ENCODE measurements at places on chromosomes 3 and 15.

GRCh38 chr3:11370191-11370590, 98.0 kb downstream of the ATG7 start:
- DNase-seq: no peak

DNA sequence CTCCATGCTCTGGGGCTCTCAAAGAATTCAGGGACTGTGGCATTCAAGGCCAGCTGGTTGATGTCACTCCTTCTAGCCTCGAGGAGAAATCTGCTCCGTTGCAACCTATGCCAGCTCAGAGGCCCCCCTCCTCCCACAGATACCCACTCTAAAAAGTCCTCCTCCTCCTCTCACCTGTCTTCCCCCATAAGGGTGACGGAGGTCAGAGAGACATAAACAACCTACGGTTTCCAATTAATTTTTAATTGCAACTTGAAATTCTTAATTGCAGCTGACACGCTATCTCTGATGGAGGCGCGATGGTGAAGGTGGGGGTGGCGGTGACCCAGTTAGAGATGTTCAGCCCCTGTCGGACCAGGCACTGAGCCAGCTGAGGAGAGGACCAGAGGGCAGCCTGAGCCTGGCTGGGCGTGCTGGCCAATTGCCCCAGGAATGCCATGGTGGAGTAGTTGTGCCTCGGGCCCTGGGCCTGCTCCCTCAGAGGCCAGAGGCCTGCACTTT, 43.2 kb upstream of the INSYN1 start:
- no peak for DNase-seq

GRCh38 chr3:154304936-154305335, 19.4 kb downstream of the DHX36 start:
- DNase-seq: no peak

DNA sequence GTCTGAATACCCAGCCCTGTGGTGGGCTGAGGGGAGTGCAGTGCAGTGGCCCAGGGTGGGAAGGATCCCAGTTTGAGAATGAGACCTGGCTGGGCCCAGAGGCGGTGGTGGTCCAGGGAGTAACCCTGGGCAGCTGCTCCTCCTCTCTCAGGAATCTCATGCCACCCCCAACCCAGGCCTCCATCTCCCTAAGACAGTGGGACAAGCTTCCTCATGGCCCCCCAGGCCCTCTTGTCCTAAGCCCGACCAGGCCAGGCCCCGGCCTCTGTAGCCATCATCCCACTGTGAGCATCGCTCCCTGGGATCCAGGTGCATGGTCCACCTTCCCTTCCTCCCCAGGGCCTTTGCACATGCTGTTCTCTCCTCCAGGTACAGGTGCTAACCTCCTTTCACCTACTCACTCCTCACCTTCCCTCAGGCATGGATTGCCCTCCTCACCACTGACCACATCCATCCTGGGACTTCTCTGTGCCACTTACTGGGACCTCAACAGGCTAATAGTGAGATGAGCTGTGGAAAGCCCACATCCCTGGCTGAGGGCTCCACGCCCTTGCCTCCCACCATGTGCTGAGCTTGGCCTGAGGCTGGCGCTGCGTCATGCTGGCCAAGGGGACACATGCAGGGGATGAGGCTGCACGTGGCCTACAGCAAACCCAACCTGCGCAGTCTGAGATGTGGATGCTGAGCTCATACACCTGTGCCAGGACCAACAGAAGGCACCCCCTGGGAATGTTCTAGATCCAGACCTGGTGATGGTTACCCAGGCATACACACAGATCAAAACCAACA, 9.9 kb downstream of the CHDH start:
- no peak for DNase-seq

DNA sequence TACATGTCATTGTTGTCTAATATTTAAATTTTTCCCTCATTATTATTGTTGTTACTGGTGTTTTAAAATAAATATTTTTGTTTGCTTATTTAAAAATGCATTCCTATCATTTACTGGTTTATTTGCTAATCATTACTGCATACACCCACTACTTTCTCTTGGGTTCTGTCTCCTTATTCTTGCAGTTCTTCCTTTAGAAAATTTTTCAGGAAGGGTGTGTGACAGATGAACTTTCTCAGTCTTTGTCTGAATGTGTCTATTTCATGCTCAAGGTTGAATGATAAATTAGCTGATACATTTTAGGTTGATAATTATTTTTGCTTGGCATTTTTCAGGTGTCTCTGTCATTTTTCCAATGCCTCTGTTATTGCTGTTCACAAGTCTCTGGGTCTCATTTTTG, 7.4 kb downstream of the AQP9 start:
- no peak for DNase-seq

GRCh38 chr15:32637704-32638103, 3.8 kb upstream of the SCG5 start:
- no peak for DNase-seq

- DNase-seq: no peak
Measured at GRCh38 chr3:193730511-193730910, 137.5 kb downstream of the OPA1 start.

DNA sequence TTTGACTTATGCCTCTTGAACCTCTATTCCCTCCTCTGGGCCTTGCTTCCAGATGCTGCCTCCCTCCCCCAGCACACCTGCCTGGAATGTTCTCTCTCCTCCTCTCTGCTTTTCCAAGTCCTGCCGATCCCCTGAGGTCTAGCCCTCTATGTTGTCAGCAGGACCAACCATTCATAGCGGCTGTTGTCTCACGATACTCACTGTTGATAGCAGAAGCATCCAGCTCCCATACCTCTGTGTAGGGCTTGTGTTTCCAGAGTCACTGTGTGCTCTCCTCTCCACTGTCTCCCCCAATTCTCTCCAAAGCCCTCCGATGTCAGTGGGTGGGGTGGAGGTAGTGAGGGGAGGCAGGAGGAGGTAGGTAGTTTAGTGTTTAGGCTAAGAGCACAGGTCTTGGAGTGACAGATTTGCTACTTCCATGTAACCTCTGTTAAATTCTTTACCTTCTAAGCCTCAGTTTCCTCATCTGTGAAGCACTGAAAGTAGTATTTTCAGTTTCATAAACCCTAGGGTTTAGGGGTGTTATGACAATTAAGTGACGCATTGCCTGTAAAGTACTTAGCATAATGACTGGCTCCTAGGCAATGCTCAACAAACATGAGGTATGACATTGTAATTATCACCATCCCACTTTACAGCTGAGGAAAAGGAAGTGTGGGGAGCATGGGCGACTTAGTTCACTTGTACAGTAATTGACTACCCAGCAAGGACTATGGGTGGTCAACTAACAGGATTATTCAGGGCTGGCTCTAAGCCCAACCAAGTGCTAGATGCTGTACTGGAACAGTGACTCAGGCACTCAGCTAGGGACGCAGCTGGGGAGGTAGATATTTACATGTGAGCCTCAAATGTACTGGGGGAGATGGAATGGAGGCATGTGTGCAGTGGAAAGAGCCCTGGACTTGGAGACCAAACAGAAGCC, 122.8 kb downstream of the CACNA1D start:
- DNase-seq: no peak

GRCh38 chr3:25678581-25678980, 13.9 kb upstream of the TOP2B start:
- DNase-seq: no peak

GRCh38 chr15:74632601-74633000, 17.0 kb downstream of the CLK3 start:
- DNase-seq: no peak

DNA sequence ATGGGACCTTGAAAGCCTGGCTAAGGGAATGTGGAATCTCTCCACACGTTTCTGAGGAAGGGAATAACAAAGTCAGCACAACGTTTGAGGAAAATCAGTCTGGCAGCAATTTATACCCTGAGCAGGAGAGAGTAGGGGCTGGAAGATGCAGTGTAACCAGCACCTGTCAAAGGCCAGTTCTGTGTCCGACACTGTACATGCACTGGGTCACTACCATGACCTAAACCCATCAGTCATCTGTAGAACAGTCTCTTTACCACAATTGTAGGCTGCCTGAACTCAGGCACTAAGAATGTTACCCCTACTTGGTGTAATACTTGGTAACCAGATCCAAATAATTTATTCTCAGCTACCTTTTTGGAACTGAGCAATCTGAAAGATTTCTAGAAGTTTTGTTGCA, 113.4 kb downstream of the FEZF2 start:
- DNase-seq: no peak

DNA sequence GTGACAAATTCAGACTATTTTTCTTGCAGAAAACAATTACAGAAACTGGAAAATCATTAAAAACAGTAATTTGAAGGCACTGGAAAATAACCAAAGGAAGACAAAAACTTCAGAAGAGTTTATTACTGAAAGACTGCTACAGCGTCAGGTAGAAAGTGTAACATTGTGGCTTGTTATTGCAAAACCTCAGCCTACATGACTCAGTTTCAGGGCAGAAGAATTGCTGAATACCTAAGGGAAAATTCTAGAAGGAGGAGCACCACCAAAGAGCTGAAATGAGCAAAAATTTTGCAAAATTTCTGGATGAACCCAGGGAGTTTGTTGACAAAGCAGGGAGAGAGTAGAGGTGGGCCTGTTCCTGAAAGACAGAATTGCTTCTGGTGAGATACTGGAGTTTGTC, 219.6 kb downstream of the C3orf38 start:
- no peak for DNase-seq

DNA sequence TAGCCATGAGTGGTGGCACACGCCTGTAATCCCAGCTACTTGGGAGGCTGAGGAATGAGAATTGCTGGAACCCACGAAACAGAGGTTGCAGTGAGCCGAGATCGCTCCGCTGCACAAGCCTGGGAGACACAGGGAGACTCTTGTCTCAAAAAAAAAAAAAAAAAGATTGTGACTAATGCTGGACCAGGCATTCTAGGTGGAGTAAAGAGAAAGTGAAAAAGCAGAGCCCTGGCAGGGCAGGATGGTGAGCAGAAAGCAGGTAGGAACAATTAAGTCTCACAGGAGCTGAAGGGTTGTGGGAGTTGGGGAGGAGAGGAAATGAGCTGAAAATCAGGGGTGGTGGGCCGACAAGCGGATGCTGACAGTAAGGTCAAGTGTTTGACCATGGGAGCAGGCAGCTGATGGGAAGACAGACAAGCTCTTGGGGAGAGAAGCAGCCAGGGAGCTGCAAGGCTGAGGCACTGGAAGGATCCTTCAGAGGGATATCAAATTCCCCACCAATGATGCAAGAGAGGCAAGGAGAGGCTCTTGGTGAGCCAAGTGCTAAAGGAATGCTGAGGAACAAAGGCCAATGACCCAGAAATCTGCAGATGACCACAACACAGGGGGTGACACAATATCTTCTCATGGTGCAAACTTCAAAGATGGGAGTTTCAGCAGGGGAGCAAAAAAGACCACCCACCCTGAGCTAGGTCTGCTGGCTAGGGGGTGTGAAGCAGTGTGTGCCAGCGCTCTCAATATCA, 251.1 kb downstream of the ULK4 start:
- DNase-seq: no peak

DNA sequence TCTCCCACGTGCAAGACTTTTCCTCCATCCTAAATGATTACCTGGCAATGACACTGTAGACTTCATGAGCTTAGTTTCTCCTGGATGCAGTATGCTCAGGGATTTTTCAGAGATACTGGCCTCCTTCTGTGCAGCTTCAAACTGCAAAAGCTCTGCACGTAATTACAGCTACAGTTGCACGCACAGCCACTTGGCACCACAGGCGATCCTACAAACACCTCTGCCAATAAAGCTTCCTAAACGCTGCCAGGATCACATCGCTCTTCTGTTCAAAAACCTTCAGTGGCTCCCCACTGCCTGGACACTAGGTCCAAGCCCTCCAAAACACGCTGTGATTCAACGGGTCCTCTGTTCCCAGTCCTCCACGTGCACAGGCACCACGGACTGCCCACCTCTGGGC, 49.5 kb downstream of the NUP210 start:
- no peak for DNase-seq

GRCh38 chr3:155079746-155080487, at the start of gene MME:
Gene MME (plus strand): TSS chr3:155080319. CDS start chr3:155084168, 3,849 bp downstream.
- no peak for DNase-seq

DNA sequence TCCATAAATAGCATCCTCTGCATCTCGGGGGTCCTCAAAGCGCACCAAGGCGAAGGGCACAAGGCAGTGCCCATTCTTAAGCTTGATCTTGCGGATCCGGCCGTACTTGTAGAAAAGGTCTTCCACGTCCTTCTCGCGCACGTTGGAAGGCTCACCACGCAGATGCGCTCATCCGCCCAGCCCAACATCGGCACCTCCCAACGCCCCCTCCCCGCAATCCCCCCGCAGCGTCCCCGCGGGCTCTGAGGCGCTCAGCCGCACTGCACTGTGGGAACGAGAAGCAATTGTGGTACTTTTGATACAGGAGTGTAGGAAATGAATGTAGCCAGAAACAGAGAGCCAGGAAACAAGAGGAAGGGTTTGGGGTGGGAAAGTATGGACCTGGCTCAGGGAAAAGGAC, 17.5 kb downstream of the AP3B2 start:
- DNase-seq: no peak

DNA sequence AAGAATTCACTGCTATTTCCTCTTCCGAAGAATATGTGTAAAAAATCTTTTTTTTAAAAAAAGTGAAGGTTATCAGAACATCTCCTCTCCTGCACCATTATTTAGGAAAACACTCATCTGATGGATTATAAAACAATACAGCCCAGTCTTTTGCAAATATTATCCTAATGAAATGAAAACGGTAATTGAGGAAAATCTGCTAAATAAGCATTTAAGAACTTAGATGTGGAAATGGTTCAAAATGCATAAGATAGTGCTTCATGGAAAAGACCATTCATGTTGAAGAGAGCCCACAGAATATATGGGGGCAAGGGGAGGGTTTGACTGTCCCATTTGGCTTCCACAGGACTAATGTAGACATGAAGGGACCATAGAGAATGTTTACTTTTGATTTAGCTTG, 47.8 kb downstream of the ISL2 start:
- DNase-seq: no peak

GRCh38 chr3:25747033-25747432, 36.2 kb downstream of the NGLY1 start:
- no peak for DNase-seq

- no peak for DNase-seq
Measured at GRCh38 chr15:70504988-70505387, 258.4 kb downstream of the UACA start.

DNA sequence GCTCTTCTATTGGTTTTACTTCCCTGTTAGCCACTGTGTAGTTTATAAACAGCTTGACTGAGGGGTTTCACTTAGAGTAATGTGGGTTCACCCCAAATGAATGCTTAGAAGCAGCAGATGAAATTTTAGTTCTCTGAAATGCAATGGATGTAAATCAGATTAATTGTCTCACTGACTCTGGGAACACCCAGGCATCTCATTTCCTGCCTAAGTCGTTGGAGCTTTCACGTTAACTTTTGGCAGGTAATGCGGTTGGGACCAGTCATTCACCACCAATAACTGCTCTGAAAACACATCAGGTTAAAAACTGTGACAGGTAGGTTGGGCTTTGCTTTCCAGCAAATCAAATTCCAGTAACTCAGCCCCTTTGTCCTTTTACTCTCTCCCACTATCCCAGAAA, 775.4 kb downstream of the NTRK3 start:
- no peak for DNase-seq

GRCh38 chr15:41878355-41878699, 15.5 kb downstream of the SPTBN5 start:
- no peak for DNase-seq

- no peak for DNase-seq
Measured at GRCh38 chr3:122893282-122893681, 98.4 kb downstream of the SLC49A4 start.

GRCh38 chr15:57079446-57079845, 161.0 kb downstream of the TCF12 start:
- DNase-seq: no peak

Data from T-helper 2 cell treated with Interferon-gamma antibody and Interleukin-4, amounts not matched to agents 5 μg/mL and 100 μg/mL, for 36 hours (primary cell).